ENCODE measurements at places on chromosomes 7 and 10.

DNA sequence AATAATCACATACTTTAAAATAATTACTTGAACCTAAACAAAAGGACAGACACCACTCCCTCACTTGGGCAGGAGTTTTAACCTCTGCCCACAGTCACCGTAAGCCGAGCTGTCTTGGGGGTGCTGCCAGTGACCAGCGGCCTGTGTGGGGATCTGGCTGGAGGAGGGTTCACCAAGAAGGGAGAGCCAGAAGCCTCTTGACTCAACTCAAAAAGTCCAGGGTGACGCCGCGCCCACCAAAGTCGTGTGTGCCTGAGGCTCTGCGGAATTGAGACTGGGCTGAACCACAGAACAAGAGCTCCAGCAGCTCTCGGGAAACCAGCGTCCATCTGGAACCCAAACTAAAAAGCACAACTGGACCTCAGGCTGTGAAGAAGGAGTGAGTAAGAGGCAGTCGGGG, 35.8 kb downstream of the ZFAND2A start:
- no peak for DNase-seq

DNA sequence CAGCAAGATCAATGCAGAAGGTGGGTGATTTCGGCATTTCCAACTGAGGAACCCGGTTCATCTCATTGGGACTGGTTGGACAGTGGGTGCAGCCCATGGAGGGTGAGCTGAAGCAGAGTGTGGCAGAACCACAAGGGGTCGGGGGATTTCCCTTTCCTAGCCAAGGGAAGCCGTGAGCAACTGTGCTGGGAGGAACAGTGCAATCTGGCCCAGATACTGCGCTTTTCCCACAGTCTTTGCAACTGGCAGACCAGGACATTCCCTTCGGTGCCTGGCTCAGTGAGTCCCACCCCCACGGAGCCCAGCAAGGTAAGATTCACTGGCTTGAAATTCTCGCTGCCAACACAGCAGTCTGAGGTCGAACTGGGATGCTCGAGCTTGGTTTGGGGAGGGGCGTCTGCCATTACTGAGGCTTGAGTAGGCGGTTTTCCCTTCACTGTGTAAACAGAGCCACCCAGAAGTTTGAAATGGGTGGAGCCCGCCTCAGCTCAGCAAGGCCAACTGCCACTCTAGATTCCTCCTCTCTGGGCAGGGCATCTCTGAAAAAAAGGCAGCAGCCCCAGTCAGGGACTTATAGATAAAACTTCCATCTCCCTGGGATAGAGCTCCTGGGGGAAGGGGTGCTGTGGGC, 58.6 kb upstream of the SLC26A5 start:
- no peak for DNase-seq

- DNase-seq, result no peak
Observed at GRCh38 chr10:53209944-53210611, 437.5 kb upstream of the MBL2 start.

DNA sequence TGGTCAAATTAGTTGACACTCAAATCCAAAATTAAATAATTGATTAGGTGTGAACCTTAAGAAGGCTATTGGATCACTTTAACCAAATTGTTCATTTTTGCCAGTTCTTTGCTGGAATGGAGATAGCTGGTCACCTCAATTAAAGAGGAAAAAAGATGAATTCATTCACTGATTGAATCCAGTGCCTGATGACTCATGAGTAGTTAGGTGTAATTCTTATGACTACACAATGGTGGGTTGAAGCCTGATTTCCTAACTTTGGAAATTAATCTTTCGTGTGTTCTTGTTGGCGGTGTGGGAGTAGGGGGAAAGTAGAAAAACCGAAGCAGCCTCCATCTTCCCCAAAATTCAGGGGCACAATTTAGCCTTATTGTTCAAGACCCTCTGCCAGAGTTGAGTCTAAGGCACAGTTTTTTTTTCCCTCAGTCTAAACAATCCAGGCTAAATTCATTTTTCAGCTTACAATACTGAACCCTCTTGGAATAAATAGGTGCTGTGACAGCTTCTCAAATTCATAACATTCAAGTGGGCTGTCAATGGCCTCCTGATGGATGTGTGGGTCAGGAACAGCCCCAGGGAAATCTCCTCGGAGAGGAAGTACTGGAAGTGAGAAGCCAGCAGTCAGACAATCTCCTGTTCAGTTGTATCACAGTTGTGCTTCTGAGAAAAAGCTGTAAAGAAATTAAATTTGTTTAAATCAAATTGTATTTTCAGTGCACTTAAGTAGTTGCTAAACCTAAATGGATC, 356.6 kb downstream of the BBS9 start:
- no peak for DNase-seq

DNA sequence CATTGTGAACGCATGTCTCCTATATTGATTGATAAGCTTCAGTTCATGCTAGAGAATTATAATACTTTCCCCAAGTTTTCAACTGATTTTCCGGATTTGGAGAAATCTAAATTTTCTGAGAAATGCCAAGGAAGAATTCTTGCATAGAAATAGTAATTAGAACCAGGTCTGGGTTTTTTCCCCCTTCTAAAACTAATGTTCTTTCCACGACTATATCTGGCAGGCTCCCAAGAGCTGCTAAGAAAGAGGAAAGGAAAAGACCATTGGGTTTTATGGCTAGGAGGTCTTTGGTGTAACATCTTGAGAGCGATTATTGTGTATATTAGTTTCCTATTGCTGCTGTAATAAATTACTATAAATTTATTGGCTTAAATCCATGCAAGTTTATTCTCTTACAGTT, 71.8 kb upstream of the CACNB2 start:
- no peak for DNase-seq

- no peak for DNase-seq
Observed at GRCh38 chr10:126170371-126170770, 217.9 kb downstream of the ADAM12 start.

- no peak for DNase-seq
Observed at GRCh38 chr7:88460650-88461049, 154.0 kb upstream of the STEAP4 start.

Measured in heart left ventricle (tissue), 16 donors.